IMR-90 (cell line): ENCODE measurements at places on chromosomes 6 and 20. TPM values are rescaled to one million over a fixed set of nuclear protein-coding genes. Genes with fewer than 3 reads are reported as not detected.

Gene BMP6
- total RNA-seq = 0.18 and 0.28 TPM in 2 replicates

Gene FANCE
- 7.5 and 9.1 TPM in 2 replicates for total RNA-seq

Gene FLRT3
- total RNA-seq = 5.8 and 6.6 TPM in 2 replicates

Gene FAM162B
- 3.2 and 3.6 TPM in 2 replicates for total RNA-seq

Gene DLL1
- total RNA-seq = under 0.01 TPM in 2 replicates

Gene ACSS2
- 38.9 and 46.4 TPM in 2 replicates for total RNA-seq

Gene VSX1
- not detected in 2 replicates for total RNA-seq

Gene BMP5
- total RNA-seq = under 0.01 TPM in 2 replicates

Gene PBOV1
- not detected in 2 replicates for total RNA-seq

Gene SLC13A3
- total RNA-seq = 2.5 and 2.8 TPM in 2 replicates

Gene ARMC2
- 0.56 and 0.72 TPM in 2 replicates for total RNA-seq

Gene SLC17A1
- not detected in 2 replicates for total RNA-seq

Gene BPIFA1
- total RNA-seq = not detected in 2 replicates

Gene TBX18
- total RNA-seq = 0.83 and 1.3 TPM in 2 replicates
